T-helper 17 cell (primary cell): ENCODE measurements at places on chromosomes 1 and 21. TPM values are rescaled to one million over a fixed set of nuclear protein-coding genes. Genes with fewer than 3 reads are reported as not detected.

PLA2G4A gene
- total RNA-seq, result 0.35 TPM

DNAJC28 gene
- total RNA-seq, result not detected

FCRL6 gene
- 0.27 TPM for total RNA-seq

ERG gene
- total RNA-seq, result not detected

ERI3 gene
- total RNA-seq, result 22.6 TPM

GPR37L1 gene
- total RNA-seq, result not detected

S100A1 gene
- not detected for total RNA-seq
